Activated CD4-positive, alpha-beta T cell treated with anti-CD3 and anti-CD28 coated beads, Interleukin-2, amount 50 U/mL, for 24 hours (primary cell): ENCODE measurements at places on chromosomes 13 and 19.

GRCh38 chr19:50801107-50801506 lies 10.9 kb downstream of the ACP4 start:
- no peak for DNase-seq

- DNase-seq: no peak
Observed at GRCh38 chr19:2560369-2560768, 84.4 kb downstream of the GADD45B start.

- DNase-seq: peak; percentile 51
Observed at GRCh38 chr19:34220472-34221063, 33.8 kb upstream of the GARRE1 start.

GRCh38 chr19:7483720-7484201 lies 5.1 kb downstream of the PEX11G start:
- DNase-seq: no peak

- peak; percentile 81 for DNase-seq
Observed at GRCh38 chr19:41887711-41888382, 4.9 kb downstream of the ARHGEF1 start.

- DNase-seq: peak; percentile 52
Observed at GRCh38 chr19:662207-662961, 630 bp downstream of the RNF126 start.

DNA sequence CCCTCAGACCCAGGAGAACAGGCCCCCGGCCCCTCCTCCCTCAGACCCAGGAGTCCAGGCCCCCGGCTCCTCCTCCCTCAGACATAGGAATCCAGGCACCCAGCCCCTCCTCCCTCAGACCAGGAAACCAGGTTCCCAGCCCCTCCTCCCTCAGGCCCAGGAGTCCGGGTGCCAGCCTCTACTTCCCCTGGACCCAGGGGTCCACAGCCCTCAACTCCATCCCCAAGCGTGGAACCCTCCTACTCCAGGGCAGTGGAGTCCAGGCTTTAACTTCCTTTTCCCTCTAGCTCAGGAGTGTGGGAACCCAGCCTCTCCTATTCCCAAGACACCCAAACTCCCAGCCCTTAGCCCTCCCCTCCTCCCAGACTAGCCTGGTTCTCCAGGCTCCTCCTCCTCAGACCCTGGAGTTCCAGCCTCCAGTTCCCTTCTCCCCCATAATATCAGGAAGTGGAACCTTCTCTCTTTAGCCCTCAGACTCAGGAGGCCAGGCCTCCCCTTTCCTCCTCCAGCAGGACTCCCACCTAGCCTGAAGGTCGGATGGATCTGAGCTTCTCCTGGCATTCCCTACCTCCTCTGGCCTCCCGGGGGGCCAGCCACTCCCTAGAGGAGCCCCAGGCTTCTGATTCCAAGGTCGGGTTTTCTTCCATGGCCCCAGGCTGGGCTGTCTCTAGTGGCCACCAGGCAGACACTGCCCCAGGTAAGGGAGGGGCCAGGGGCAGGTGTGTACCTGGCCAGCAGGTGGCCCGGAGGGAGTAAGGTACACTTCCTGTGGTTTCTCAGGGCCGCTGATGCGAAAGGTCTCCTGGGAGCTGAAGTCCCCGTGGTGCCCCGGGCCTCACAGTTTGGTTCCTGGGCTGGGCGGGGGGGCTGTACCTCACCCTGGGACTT lies at the start of gene TMC4:
Gene TMC4 (minus strand): TSS at position 690 of the 888 bp plus-strand sequence. CDS start 43 bp downstream, at position 647.
- DNase-seq: no peak

DNA sequence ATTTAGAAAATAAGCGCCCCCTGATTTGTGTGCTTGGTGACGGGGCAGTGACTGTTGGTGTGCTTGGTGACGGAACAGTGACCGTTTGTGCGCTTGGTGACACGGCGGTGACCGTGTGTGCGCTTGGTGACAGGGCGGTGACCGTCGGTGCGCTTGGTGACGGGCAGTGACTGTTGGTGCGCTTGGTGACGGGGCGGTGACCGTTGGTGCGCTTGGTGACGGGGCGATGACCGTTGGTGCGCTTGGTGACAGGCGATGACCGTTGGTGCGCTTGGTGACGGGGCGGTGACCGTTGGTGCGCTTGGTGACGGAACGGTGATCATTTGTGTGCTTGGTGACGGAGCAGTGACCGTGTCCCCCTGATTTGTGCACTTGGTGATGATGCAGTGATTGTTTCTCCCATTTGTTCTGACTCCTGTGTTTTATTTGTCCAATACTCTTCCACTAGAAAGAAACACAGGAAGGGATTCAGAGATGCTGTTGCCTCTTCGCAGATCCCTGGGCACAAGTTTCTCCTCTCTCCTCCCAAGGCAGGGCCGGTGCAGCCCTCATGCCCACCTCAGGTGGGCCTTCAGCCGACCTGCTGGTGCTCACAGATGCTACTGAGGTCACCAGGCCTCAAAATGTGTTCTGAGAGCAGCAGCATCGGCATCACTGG lies 128.3 kb downstream of the ATP11A start:
- no peak for DNase-seq

DNA sequence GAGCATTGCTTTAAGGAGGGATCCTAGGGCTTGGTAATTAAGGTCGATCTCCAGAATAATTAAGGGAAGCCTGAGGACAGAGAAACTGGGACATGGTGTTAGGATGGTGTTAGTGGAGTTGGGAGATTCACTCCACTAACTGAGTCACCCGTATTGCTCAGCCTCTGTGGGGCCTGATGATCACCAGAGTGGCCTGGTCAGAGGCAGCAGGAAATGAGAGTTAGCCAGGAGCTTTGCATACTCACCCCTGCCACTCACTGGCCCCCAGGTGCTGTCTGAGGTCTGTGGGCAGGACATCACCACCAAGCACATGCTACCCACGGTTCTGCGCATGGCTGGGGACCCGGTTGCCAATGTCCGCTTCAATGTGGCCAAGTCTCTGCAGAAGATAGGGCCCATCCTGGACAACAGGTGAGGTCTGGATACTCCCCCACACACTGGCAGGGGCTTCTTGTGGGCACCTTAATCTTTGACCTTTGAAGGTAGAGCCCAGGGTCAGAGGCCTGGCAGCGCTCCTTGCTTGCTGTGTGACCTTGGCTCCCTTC lies 32.1 kb downstream of the PPP2R1A start:
- DNase-seq: no peak

- DNase-seq: no peak
Observed at GRCh38 chr19:37986048-37986750, 79.2 kb downstream of the SIPA1L3 start.
